ENCODE measurements at places on chromosomes 13 and 19.

GRCh38 chr13:97366172-97366688, 67.7 kb upstream of the RAP2A start:
- peak; percentile 14 for DNase-seq

DNA sequence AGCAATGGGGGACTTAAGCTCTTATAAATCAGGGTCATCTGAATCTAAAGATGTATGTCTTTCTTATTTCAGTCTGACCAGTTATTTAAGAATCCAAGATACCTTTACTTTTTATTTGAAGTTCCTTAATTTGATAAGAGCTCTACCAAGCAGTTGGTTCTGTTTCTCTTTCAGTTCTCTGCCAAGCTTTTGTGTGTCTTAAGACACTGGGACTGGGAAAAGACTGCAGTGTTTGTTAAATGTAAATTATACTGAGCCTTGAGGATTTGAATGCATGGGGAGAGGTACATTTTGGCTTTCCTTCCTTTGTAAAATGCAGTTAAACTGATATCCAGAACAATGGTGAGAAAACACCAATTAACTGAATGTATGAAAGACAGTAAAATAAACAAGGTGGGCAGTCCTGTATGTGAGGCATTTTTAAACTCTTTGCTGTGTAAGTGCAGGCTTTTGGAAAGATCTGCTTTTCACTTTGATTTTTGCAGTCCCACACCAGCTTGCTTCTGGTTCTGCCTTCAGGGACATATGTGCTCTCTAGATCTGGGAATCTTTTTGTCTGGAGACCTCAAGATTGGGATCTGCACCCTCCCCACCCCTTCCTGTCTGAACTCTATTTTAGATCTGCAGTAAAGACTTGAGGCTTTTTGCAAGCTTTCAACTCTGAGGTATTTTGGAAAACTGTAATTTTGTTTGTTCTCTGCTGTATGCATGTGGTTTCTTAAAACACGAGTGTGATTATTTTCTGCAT, 77.6 kb downstream of the LRCH1 start:
- DNase-seq: no peak

- DNase-seq: no peak
Measured at GRCh38 chr13:31054632-31055031, 107.1 kb downstream of the HSPH1 start.

DNA sequence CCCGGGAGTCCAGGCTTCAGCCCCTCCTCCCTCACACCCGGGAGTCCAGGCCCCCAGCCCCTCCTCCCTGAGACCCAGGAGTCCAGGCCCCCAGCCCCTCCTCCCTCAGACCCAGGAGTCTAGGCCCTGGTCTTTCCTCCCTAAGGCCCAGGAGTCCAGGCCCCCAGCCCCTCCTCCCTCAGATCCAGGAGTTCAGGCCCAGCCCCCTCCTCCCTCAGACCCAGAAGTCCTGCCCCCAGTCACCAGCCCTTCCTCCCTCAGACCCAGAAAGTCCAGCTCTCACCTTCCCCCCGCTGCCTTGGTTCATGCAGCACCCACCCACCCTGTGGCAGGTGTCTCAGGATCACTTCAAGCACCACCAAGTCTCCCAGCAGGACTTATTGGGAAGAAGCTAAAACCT, 14.1 kb downstream of the CYTH2 start:
- no peak for DNase-seq

- peak; percentile 80 for DNase-seq
Measured at GRCh38 chr13:45393941-45394570, 24.1 kb downstream of the SLC25A30 start.

DNA sequence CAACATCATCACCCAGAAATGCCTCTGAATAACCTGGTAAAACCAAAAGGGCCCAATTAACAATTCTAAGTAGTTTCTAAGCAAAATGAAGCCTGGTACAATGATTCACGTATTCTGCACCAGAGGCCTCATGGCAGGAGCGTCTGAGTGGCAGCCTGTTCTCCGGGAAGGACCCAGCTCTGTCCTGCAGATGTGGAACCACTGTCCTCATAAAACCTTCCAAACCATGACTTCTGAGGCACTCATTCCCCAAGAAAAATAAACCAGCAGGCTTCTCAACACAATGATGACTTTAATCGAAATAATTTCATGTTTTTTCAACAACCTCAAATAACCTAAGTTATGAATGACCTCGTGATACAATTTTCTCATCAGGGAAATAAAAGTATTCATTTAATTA, 89.9 kb downstream of the STK24 start:
- no peak for DNase-seq

DNA sequence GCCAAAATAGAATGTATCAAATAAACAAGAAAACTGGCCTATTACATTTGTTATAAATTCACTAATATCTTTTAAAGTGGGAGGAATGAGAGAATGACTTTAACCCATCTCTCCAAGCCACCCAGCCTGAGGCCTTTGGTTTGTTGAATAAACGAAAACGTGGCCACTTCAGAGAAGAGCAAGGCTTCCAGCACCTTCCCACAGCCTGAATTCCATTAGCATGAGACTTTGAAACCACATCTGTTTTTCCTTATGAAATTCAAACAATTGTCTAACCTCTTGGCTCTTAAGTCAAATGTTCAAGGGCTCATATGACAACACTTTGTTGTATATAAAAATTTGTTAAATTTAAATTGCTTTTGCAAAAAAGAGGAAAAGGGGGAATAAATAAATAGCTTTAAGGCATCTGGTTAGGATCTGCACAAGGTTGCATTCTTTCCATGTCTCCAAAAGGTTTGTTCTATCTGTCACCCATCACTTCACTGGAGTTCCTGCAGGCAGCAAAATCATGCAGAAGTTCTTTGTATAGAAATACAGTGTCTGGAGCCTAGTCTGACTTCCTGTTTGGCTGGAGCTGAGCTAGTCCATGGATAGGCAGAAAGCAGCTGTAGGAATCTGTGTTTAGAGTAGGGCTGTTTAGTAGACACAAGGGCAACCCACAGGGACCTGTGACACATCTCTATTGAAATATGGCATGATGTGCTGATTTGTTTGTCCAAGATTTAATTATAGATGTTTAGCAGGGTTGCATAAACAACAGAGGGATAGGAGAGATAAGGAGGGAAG, 502.3 kb downstream of the KCTD12 start:
- no peak for DNase-seq

DNA sequence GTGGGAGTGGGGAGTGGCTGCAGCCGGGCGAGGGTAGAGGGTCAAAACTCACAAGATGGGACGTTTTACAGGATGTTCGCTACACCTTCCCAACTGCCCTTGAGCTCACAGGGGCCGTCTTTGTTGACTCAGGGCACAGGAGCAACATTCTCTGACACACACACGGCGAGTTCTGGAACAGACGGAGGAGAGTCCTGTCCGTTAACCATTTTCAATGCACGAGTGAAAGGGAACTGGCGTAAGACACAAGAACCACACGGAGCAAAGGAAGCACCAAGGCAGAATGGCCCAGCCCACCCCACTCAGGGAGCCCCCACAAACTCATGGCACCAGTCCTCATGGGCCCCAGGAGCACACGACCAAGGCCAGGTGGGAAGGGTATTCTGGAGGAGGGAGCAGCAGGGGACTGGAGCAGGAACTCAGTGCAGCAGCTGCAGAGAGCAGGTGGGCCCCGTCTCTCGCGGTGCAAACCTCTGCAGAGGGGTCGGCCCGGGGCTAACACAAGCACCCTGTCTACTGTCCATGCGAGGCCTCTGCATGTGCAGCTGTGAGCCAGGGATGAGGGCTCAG, 37.9 kb upstream of the ISYNA1 start:
- DNase-seq: no peak

DNA sequence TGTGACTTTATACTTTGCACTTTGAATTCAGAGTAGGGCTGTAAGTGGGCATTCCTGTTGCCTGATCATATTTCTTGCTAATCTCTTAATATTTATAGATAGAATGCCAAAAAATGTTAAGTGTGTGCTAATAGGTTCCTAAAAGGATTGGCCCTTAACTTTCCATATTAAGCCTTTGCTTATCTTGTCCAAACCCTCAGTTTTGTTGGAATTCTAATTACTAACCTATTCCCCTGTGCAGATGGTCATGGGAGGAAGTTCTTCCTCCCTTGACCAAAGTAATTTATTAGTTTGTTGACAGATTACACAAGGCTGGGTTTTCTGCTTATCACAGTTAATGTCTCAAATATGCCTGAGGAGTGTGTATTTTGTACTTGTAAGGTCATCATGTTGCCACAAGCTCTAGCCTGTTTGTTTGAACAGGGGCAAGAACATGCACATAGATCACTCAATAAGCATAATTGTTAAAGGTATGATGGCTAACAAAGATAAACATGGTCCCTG, 541.1 kb upstream of the SPRY2 start:
- DNase-seq: no peak

All from hematopoietic multipotent progenitor cell treated with erythropoietin and hydrocortisone succinate and interleukin-3 and kit ligand, for 6 days (in vitro differentiated cells).